A375 (cell line): ENCODE measurements at places on chromosomes 12 and 14. TPM values are rescaled to one million over a fixed set of nuclear protein-coding genes. Genes with fewer than 3 reads are reported as not detected.

ARHGEF40 gene
- total RNA-seq, result 25.5 and 27.5 TPM in 2 replicates

ESPL1 gene
- 26.7 and 33.5 TPM in 2 replicates for total RNA-seq

BCL2L14 gene
- not detected in 2 replicates for total RNA-seq

AQP5 gene
- 0.49 and 0.69 TPM in 2 replicates for total RNA-seq

SLCO1C1 gene
- total RNA-seq, result not detected in 2 replicates

BRF1 gene
- 39.5 and 46.1 TPM in 2 replicates for total RNA-seq

PSMD9 gene
- 120 and 122 TPM in 2 replicates for total RNA-seq

C12orf60 gene
- total RNA-seq, result 0.69 and 0.94 TPM in 2 replicates

DRAM1 gene
- 3.3 and 4.8 TPM in 2 replicates for total RNA-seq

ASIC1 gene
- total RNA-seq, result 5.9 and 7.6 TPM in 2 replicates

MYBPC1 gene
- total RNA-seq, result not detected in 2 replicates

KRT82 gene
- total RNA-seq, result not detected in 2 replicates

PTPN6 gene
- 0.88 and 2.8 TPM in 2 replicates for total RNA-seq

PDE3A gene
- 4.0 and 4.2 TPM in 2 replicates for total RNA-seq

RHOJ gene
- total RNA-seq, result 3.7 and 5.8 TPM in 2 replicates

MLXIP gene
- total RNA-seq, result 7.9 and 11.1 TPM in 2 replicates

TC2N gene
- not detected in 2 replicates for total RNA-seq

POTEM gene
- total RNA-seq, result 1.9 and 4.2 TPM in 2 replicates

SIRT4 gene
- 0.80 and 1.3 TPM in 2 replicates for total RNA-seq

ENDOU gene
- 0.13 TPM in 1 of 2 replicates, not detected in the other for total RNA-seq

STXBP6 gene
- total RNA-seq, result 0.72 and 1.4 TPM in 2 replicates

DPPA3 gene
- not detected in 2 replicates for total RNA-seq

MYRFL gene
- total RNA-seq, result not detected in 2 replicates

STAB2 gene
- not detected in 2 replicates for total RNA-seq

PLEKHD1 gene
- 0.05 TPM in 1 of 2 replicates, not detected in the other for total RNA-seq

KRT2 gene
- total RNA-seq, result not detected in 2 replicates

EML5 gene
- 2.8 and 3.6 TPM in 2 replicates for total RNA-seq

FAM216A gene
- total RNA-seq, result 57.5 and 60.2 TPM in 2 replicates

TSHR gene
- total RNA-seq, result not detected in 2 replicates

BATF gene
- total RNA-seq, result not detected in 2 replicates

TMEM30B gene
- total RNA-seq, result not detected in 2 replicates

ST8SIA1 gene
- 1.3 and 1.9 TPM in 2 replicates for total RNA-seq

RHEBL1 gene
- 4.0 and 9.5 TPM in 2 replicates for total RNA-seq

CFAP251 gene
- total RNA-seq, result 1.4 and 2.6 TPM in 2 replicates

APOLD1 gene
- total RNA-seq, result 0.94 and 1.1 TPM in 2 replicates

MIPOL1 gene
- 7.0 and 11.9 TPM in 2 replicates for total RNA-seq

ARF3 gene
- 79.5 and 93.6 TPM in 2 replicates for total RNA-seq

TSPAN8 gene
- not detected in 2 replicates for total RNA-seq

P2RX7 gene
- 0.19 and 0.75 TPM in 2 replicates for total RNA-seq

PLEKHG7 gene
- total RNA-seq, result not detected in 2 replicates

PARPBP gene
- 12.8 and 17.8 TPM in 2 replicates for total RNA-seq

MBIP gene
- 6.2 and 11.8 TPM in 2 replicates for total RNA-seq

ALX1 gene
- 8.0 and 9.7 TPM in 2 replicates for total RNA-seq

EEA1 gene
- 15.5 and 18.3 TPM in 2 replicates for total RNA-seq

FERMT2 gene
- 20.3 and 20.5 TPM in 2 replicates for total RNA-seq

KRT80 gene
- 40.8 and 49.9 TPM in 2 replicates for total RNA-seq

MYO1A gene
- not detected in 2 replicates for total RNA-seq

AMIGO2 gene
- total RNA-seq, result 88.1 and 91.3 TPM in 2 replicates

NPAS3 gene
- total RNA-seq, result 0.32 and 0.57 TPM in 2 replicates

RALGAPA1 gene
- total RNA-seq, result 10.2 and 18.7 TPM in 2 replicates
